RPMI8226 (cell line): ENCODE measurements at places on chromosomes 2 and 18.

- DNase-seq, result no peak
Measured at GRCh38 chr2:190017837-190018236, 44.7 kb downstream of the MSTN start.

- peak; percentile 87 for DNase-seq
Measured at GRCh38 chr18:34773961-34774766, 64.1 kb downstream of the DTNA start.

- DNase-seq, result no peak
Measured at GRCh38 chr2:1626271-1626681, 118.0 kb downstream of the PXDN start.

GRCh38 chr2:12451726-12452125 is 265.0 kb upstream of the TRIB2 start:
- DNase-seq, result no peak

GRCh38 chr2:46430992-46431391 is 48.4 kb upstream of the TMEM247 start:
- DNase-seq, result no peak

GRCh38 chr2:226076529-226076928 is 677.0 kb downstream of the NYAP2 start:
- no peak for DNase-seq

DNA sequence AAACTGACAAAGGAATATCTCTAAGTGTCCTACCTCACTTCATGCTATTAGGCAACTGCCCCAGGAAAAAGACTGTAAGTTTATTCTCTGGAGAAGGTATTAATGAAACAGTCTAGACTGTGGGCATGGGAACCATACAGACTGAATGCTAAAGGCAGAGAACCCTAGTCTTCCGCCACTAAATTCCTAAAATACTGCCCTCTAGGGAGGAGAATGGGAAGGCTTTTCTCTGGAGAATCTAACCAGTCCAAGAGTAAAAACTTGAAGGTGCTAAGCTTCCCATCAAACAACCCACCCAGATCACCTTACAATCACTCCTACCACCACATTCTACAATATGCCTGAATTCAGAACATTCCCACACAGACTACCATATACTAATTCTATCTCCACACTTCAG is 3.4 kb downstream of the SRBD1 start:
- DNase-seq, result peak; percentile 24

DNA sequence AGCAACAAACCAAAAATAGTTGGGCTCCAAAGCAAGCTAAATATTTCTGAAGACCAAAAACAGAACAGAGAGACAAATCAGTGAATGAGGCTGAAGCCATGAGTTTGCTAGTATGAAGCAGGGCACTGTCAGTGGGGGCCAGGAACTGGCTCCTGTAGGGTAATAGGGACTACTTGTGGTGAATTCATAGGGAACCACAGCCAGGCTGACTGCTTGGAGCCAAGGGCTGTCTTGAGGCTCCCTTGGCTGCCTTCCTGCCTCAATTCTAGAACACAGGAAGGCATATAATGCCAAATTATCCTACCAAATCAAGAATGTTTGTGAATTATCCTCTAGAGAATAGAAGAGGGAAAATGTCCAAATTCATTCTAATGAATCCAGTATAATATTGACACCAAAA is 406.0 kb downstream of the CCDC85A start:
- no peak for DNase-seq

GRCh38 chr2:217049956-217050355 is 190.1 kb upstream of the TNP1 start:
- no peak for DNase-seq

- DNase-seq, result no peak
Measured at GRCh38 chr2:100936070-100936741, 65.9 kb upstream of the RPL31 start.

GRCh38 chr2:8525582-8526402 is 156.1 kb upstream of the ID2 start:
- peak; percentile 100 for DNase-seq

- DNase-seq, result no peak
Measured at GRCh38 chr18:22286585-22286984, 117.2 kb downstream of the GATA6 start.

DNA sequence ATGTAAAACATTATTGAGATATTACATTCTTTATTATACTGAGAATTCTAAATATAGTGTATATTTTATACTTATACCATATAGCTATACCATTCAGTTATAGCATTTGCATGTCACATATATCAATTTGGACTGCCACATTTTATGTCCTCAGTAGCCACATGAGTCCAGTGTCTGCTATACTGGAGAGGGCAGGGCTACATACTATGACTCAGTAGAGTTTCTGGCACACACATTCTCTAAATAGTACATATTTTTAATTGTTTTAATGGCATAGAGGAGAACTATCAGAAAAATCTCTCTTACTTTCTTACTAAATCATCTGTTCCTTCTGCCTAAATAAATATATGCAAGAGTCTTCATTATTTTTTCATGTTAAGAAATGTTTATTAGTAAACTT is 55.4 kb upstream of the COL5A2 start:
- no peak for DNase-seq

DNA sequence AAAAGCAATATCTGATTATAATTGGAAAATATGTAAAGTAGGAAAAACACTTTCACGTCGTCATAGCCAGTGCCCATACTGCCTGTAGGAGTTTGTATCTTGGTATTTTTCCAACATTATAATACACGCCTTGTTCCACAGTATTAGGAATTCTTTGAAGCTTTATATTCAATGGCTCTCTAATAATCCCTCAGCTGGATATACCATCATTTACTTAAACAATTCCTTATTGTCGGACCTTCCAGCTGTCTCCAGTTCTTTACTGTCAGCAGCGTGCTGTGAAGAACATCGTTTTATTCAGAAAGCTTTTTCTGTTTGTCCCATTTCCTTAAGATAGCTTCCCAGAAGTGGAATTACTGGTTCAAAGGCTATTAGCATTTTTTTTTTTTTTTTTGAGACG is 31.7 kb downstream of the ATP6V1C2 start:
- DNase-seq, result no peak

DNA sequence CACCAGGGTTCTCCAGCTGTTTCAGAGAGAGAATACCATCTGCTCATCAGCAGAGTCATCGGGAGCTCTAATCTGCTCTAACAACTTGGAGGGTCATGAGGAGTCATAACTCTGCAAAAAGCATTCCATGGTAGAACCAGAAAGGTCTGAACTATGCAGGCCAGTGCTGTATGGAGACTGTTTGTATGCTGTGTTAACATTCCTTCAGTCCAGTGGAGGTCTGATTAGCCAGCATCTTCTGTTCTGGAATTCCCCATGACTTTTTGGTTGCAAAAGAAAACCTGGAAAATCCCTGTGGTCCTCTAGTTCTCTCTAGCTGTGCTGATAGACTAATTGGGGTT is 9.4 kb upstream of the ITGB6 start:
- DNase-seq, result no peak
